GDM1 (cell line): ENCODE measurements at places on chromosomes 3 and 15.

- DNase-seq = no peak
Observed at GRCh38 chr3:23750573-23751210, 55.1 kb upstream of the UBE2E1 start.

DNA sequence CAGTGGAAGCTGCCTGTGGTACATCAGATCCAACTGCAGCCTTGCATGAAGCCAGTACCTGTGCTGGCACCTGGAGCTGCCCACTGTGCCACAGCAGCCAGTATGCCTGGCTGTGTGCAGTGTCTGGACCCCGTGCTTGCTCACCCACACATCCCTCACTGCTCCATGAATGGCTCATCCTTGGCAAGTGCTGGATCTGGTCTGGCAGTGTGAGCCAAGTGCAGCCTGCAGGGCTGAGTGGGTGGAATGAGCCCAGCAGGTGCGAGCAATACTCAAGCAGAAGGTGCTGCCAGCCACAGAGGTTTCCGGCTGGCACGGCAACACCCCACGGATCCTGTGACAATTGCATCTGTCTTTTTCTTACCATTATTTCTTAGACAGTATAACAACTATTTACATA lies 488.2 kb upstream of the ROBO2 start:
- DNase-seq = no peak

- no peak for DNase-seq
Observed at GRCh38 chr3:7982126-7982525, 519.5 kb upstream of the LMCD1 start.

GRCh38 chr3:4314688-4315087 lies 11.5 kb downstream of the SETMAR start:
- no peak for DNase-seq

DNA sequence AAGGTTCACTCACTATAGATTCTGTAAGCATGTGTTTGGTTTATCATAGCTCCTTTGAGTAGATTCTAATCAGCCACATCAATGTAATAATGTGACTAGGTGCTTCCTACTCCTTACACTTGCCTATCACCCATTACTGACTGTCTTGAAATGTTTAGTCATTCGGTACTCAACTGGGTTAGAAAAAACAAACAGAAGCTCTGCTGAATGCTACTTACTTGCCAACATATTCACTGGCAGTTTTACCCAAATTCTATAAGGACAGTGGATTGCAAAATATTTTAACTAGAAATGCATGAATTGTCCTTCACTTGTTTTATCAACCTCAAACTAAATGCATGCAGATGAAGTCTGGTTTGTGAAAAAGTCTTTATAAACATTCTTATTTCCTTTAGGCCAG lies 352.1 kb upstream of the ALCAM start:
- DNase-seq = no peak

- DNase-seq = no peak
Observed at GRCh38 chr3:188673646-188674186, 498.1 kb upstream of the TPRG1 start.

DNA sequence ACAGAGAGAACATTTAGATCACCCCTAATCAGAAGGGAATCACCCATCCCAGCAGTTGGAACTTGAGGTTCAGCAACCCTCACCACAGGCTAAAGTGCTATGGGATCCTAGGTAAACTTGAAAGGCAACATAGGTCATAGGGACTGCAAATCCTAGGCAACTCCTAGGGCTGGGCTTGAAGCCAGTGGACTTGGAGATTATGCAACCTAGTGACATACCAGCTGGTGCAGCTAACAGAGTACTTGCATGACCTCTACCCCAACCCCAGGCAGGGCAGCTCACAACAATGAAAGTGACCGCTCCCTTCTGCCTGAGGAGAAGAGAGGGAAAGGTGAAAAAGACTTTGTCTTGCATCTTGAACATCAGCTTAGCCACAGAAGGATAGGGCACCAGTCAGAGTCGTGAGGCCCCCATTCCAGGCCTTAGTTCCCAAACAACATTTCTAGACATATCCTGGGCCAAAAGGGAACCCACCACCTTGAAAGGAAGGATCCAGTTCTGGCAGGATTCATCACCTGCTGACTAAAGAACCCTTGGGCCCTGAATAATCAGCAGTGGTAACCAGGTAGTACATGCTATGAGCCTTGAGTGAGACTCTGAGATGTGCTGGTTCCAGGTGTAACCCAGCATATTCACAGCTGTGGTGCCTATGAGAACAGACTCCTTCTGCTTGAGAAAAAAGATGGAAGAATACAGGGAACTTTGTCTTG lies 37.6 kb upstream of the FBN1 start:
- DNase-seq = no peak

DNA sequence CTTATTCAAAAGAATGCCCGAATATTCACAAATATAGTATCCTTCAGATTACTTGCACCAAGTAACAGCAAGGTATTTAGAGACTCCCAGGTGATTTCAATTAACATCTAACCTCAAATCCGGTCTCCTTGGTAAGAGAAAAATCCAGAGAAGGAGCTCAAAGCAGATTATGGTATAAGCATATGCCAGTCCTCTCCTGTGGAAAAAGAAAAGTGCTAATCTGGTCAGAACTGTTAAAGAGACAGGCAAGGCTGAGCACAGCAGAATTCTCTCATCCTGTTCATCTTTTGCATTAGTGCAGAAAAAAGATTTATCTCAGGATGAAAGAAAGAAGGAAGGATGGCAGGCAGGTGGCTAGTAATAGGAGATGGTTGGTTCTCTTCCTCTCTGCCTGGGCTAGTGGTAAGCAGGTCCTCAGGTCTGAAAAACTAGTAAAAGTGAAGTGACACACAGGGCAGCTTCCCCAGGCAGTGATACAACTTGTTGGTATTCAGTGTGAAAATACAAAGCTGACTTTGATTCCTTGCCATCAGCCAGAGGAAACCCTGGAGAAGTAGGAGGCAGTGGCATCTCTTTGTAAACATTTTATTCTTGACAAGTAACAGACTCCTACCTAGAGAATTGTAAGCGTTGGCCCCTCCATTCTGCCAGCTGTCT lies 14.2 kb downstream of the ATXN7 start:
- DNase-seq = no peak

DNA sequence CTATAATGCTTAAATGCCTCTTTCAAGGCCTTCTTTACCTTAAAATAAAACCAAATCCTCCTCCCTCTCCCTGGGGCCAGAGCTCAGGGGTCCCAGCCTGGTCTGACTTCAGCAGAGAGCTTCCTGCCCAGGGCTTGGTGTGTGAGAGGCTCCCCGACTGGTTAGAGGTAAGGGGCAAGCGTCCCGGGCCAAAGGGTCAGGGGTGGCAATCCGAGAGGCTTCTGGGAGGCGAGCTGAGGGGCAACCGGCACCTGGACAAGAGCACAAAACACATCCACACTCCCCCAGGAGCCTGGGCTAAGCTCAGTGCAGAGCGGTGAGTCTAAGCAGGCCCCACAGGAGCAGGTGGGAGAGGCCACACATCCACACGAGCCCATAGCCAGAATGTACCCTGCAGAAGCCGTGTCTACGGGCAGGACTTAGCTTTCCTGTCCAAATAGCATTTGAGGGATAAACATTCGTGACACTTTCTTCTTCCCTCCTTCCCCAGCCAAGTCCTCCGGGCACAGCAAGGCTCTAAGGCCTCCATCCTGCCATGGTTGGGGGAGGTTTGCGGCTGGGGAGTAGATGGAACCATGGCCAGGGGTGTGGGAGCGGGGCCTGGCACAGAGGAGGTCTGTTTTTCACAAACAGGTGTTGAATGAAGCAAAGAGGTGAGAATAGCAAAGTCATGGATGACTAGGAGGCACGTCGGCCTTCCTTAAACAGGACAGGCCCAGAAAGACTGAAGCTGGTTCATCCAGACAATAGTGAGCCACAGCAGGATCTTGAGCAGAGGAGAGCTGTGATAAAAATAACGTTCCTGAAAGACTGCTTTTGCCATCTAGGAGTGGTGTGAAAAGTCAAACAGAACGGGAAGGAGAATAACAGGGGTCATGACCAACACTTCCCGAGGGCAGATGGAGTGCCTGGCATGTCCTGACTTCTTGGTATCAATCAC lies 98.7 kb upstream of the IQSEC1 start:
- no peak for DNase-seq

- no peak for DNase-seq
Observed at GRCh38 chr3:42273361-42273760, 7.4 kb upstream of the CCK start.
